NCI-H510A (cell line): ENCODE measurements at places on chromosomes 3 and 15.
A peak's percentile ranks its signal among the peaks of the same experiment; 100 is the strongest.

DNA sequence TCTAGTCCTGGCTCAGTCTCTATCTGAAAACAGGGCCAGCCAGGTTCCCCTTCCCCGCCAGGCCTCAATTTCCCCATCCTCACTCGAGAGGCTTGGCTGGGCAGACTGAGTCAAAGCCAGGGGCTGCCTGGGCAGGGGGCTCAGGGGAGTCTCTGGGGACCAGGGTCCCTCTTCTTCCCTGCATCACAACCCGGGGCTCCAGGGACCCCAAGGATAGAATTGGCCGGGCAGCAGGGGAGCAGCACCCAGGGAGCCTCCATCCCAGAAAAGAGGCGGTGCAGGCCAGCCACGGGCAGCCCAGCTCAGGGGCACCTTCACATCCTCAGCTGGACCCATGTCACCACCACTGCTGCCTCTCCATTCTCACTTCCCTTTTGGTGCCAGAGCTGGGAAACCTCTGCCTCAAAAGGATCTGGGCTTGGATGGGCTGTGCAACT, 13.3 kb upstream of the PLXND1 start:
- no peak for DNase-seq

- no peak for DNase-seq
Observed at GRCh38 chr3:123540285-123540684, 44.6 kb downstream of the HACD2 start.

DNA sequence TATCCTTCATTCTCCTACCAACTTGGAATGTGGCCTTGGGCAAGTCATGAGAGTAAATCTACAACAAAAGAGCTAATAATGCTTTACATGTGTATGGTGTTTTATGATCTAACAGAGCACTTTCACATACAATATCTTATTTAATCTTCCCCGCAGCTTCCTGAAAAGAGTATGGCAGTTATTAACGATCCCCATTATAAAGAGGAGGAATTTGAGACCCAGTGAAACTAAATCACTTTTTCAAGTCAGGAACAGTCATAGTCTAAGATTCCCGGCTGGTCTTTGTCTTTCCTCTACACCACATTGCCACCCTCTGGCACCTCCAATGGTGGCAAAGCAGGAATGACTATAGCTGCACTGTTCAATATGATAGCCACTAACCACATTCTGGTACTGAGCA, 69.7 kb upstream of the CMSS1 start:
- no peak for DNase-seq

DNA sequence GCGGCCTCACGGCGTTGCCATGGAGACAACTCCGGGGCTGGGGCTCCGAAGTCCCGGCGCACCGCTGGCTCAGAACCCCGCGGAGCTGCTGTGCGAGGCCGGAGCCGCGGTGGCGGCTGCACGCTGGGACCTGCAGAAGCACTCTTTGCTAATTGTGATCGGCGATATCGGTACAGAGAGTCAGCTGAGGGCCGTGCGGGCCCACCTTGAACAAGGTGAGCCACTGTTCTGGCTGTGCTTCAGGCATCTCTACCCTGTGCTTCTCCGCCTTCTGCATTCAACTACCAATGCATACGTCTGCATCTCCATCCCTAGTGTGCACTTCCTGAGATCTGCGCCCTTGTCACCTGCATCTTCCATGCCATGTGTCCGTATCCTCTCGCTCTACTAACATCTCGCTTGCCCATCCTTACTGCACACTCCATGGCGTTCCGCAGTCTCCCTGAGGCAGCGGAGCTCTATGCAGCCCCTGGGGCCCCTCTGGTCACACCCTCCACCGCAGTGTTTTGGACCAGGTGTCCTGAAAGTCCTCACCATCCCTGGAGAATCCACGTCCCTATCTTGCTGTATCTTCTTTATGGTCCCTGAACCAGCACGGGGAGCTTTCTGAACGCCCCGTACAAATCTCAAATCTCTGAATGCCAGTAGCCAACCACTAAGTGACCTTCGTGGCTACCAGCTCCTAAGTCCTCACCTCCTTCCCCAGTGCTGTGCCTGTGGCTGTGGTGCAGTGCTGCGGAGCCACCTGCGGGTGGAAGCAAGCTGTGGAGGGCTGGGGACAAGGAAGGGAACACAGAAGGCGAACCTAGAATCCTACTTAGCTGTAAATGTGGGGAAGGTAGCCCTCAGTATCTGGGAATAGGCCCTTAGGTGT, 6.2 kb upstream of the MAP1A start:
- peak; percentile 11 for DNase-seq

DNA sequence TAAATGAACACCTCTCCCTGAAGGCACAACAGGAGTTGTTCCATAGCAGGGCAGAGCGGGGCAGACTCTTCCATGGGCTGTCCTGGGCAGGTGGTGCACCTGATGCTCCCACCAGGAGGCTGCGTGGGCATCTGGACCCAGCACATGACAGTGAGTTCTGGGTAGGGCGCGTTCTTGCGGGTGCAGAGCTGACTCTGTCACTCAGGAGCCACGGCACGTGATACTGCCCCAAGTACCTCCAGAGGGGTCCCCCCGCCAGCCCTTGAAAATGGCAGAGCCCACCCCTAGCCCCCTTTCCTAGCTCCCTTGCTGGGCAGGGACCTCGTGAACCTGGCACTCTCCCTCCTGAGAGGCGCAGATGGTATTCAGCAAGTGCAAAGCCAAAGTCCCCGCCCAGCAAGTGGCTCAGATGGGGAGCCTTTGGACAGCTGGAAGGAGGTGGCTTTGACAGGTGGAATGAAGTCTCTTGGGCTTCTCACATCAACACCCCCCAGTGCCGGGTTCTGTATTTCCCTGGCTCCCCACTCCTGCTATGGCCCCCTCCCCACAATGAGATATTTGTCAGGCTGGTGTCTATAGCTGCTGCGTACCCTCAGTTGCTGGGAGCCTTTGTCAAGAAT, 172.1 kb downstream of the TBC1D2B start:
- no peak for DNase-seq

DNA sequence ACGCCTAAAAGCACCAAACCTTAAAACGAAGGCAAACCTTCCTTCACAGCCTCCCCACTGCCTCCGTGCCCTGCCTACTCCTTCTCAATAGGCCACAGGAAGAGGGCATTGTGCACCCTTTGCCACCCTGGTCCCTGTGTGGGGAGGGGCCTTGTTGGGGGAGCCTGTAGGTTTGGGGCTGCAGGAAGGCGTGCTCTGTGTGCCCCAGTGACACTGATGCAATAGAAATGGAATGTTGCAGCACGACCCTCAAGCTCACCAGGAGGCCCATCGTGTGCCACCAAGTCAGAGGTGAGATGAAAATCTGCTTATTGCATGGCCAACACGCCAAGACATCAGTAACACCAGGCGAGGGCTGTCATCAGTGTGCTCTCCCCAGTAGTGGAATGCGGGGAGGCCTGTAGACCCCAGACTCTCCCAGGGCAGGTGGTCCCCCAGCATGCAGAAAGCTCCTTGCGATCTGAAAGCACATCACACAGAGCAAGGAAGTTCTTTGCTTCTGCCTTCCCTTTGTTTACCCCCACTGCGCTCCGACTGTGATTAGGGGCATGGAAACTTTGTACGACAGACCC, 86.2 kb downstream of the ASB7 start:
- no peak for DNase-seq

DNA sequence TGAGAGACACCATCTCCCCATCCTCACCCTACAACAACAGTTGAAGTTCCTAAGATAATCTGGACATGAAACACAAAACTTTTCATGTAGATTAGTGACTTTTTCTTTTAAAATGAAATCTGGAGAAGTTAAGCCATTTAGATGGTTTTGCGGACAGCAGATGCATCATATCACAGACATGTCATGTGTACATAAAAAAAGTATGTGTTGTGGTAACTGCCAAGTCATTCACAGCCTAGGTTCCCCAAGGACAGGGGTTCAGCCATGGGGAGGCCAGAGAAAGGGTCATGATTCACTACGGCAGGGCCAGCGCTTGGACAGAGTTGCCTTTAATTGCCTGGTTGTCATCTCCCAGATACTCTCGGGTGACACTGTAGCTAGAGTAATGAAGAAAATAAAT, 163.2 kb downstream of the PDZRN3 start:
- DNase-seq, result no peak

- peak; percentile 9 for DNase-seq
Observed at GRCh38 chr3:49534581-49535441, 19.5 kb upstream of the BSN start.
